ENCODE measurements at places on chromosomes 5 and 9. TPM values are rescaled to one million over a fixed set of nuclear protein-coding genes. Genes with fewer than 3 reads are reported as not detected.

Gene SLC9A3
- 0.86 TPM for total RNA-seq

Gene RNF14
- total RNA-seq: 135 TPM

Gene TMEM250
- total RNA-seq: 70.5 TPM

Gene OBP2B
- not detected for total RNA-seq

Gene ARHGEF39
- total RNA-seq: 0.26 TPM

Gene CBY3
- total RNA-seq: not detected

Gene RFESD
- 2.2 TPM for total RNA-seq

Gene INSL4
- not detected for total RNA-seq

Gene SCGB3A2
- not detected for total RNA-seq

Gene JMY
- total RNA-seq: 18.2 TPM

Gene IRX4
- not detected for total RNA-seq

Gene MLANA
- not detected for total RNA-seq

Gene DEPDC1B
- total RNA-seq: 0.63 TPM

Gene SOX30
- not detected for total RNA-seq

Gene ZNF354C
- total RNA-seq: 7.7 TPM

Gene OTP
- not detected for total RNA-seq

Gene CDX1
- total RNA-seq: 0.91 TPM

Data from smooth muscle cell of the pulmonary artery (primary cell).